ENCODE measurements at places on chromosomes 6 and 20.

- no peak for DNase-seq
These were observed 77.2 kb downstream of the MDGA1 start for GRCh38 chr6:37620519-37620918.

GRCh38 chr20:2900845-2901592 is 27.7 kb downstream of the PTPRA start:
- peak; percentile 91 for DNase-seq

- peak; percentile 94 for DNase-seq
These were observed 38.2 kb downstream of the MBOAT1 start for GRCh38 chr6:20173833-20174792.

GRCh38 chr20:19407736-19408135 is 195.3 kb downstream of the SLC24A3 start:
- no peak for DNase-seq

- no peak for DNase-seq
These were observed 25.3 kb downstream of the MDFI start for GRCh38 chr6:41663568-41663967.

GRCh38 chr6:117338567-117338966 is 73.2 kb downstream of the VGLL2 start:
- DNase-seq: no peak

DNA sequence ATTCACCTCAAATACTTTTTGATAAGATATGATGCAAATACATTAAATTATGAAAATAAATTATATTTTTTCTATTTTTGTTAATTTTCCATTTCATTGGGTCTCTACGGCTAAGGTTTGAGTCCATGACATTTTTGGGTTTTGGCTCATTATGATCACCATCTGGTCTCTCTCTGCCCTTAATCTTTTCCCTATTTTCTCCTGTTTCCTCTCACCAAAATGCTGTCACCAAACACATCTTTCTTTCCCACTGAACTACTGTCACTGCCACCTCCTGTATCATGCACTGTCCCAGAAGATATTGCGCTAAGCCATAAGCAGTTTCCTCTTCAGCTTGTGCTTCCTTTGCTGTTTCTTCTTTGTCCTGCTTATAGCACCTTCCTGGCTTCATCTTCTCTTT is 42.0 kb upstream of the OGFRL1 start:
- DNase-seq: peak; percentile 6

- DNase-seq: no peak
These were observed 34.2 kb downstream of the PKIG start for GRCh38 chr20:44616604-44616964.

GRCh38 chr6:82894653-82895259 is 170.9 kb downstream of the UBE3D start:
- DNase-seq: no peak

DNA sequence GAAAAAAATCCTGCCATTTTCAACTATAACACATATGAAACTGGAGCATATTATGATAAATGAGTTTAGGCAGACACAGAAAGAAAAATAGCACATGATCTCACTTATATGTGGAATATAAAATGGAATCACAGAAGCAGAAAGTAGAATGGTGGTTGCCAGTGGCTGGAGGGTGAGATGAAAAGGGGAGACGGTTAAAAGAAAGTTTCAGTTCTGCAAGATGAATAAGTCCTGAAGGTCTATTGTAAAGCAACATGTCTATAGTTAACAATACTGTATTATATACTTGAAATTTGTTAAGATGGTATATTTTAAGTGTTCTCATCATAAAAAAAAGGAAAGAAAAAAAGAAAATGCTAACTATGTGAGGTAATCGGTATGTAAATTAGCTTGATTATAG is 503.9 kb downstream of the EPHA7 start:
- DNase-seq: no peak

DNA sequence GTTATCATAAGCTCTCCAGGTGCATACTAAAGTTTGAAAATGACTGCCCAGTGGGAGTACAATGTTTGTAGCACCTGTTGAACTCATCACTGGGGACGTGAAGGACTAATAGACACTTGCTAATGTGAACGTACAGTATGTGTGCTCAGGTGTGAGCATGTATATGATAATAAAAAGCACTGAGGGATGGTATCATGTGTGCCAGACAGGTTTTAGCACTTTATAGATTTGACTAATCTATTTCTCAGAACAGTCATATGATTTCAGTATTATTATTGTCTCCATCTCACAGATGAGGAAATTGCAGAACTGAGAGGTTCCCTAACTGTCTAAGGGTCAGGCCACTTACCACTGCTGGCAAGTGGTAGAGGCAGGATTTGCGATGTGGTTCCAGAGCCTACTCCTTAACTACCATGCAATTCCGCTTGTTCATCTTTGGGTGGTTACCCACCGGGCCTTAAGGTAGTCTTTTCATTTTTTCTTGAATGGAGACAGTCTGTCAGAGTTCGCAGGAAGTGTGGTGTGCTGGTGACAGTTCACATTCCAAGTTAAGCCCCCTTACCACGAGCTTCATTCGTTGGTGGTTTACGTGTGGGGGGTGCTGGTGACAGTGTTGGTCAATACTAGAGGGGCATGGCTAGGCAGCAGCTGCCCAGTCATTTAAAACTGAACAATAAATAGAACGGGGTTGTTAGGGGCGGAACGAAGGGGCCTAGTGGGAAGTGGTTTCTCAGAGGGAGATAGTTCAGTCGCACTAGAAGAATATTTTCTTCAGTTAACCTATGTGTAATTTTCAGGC is 46.8 kb downstream of the RREB1 start:
- DNase-seq: peak; percentile 76

- DNase-seq: no peak
These were observed 253.6 kb upstream of the NOX3 start for GRCh38 chr6:155709262-155709661.

DNA sequence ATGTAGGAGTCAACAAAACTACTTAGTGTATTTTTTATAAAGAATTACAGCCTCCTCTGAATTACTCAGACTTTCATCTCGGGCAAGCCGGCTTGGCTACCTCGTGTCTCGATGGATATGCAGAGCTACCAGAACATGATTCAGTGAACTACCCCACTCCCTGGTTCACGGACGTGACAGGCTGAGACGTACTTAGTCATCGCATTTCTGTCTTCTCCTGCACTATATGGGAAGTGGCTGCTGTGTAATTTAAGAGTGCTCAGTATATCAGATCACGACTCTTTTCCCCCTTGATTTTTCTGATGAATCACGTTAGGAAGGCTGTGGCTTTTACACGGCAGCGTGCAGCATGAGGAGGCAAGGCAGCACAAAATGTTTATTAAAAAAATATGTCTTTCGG is 302.7 kb upstream of the ZFP64 start:
- no peak for DNase-seq

DNA sequence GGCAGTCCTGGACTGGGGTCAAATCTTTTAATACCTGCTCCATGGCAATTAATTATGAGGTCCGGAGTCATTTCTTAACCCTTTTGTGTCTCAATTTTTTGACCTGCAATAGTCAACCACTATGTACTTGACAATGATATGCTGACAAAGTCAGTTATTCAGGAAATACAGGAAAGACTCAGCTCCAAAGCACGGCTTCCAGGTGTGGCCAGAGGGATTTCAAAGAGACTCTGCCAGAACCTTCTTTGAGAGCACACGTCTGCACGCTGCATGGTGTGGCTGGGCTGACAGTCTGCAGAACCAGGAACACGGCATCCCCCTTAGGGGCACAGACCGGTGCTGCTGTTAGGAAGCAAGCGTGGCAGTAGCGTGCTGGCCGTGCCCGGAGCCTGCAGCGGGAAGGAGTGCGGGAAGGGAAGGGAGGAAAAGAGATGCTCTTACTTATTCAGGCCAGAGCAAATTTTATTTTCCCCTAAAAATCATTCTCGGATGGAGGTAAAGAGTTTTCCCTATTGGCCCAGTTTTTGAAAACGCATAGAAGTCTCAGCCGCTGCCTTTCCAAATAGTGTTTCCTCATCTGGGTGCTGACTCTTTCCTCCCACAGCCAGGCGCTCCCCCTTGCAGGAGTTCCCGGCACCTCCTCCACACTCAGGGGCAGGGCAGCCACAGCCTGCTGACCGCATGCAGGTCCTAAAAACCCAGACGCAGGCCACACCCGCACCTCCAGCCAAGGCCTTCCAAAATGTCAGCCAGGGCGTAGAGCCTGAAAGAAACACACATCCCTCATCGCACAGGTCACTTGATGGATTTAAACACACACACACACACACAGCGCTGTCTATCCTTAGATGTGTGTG is 187.4 kb upstream of the SNX9 start:
- DNase-seq: no peak

DNA sequence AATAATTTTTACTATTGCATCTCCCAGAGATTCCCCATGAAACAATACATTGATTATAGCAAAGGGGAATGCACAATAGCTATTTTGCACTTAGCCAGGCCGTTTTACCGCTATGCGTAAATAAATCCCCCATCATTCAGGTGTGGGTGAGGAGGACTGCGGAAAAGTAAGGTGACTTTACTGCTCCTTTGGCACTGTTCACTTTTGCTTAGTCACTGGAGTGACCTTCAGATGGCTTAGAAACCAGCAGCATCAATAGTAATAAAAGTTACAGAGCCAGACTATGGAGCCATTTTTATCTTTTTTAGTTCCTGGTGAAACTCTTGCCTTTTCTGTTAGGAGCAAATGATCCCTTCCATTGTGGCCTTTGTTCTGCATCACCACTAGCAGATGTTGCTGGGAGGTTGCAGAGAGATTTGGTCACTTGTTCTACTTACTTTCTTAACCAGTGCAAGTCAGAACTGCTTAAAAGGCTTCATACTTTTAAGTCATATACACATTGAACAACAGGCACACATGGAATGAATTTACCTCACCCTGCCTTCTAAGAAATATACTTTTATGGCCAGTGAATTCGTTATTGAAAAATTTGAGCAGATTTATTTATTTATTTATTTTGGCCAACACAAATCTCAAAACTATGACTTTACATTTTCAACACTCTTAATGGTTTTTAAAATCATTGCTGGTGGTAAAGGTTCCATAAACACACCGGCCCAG is 12.1 kb upstream of the BTBD3 start:
- no peak for DNase-seq

GRCh38 chr6:147642458-147642857 is 134.0 kb downstream of the SAMD5 start:
- no peak for DNase-seq

- DNase-seq: peak; percentile 96
These were observed 21.5 kb downstream of the OR2B2 start for GRCh38 chr6:27890445-27891319.

GRCh38 chr20:56925831-56926170 is 296.7 kb downstream of the TFAP2C start:
- no peak for DNase-seq

- no peak for DNase-seq
These were observed 729.1 kb upstream of the HS3ST5 start for GRCh38 chr6:115071962-115072361.

GRCh38 chr6:69362209-69362608 is 434.6 kb downstream of the LMBRD1 start:
- no peak for DNase-seq
